Astrocyte (in vitro differentiated cells and primary cell): ENCODE measurements at places on chromosomes 2 and 18. TPM values are rescaled to one million over a fixed set of nuclear protein-coding genes. Genes with fewer than 3 reads are reported as not detected.

GRCh38 chr2:118134650-118135049, 46.4 kb downstream of the INSIG2 start:
- H3K36me3 ChIP-seq: no peaks in the 10 kb centered on the region
- no peak overlapping the region for H3K27ac ChIP-seq
- no peaks in the 10 kb centered on the region for H3K4me1 ChIP-seq
- DNase-seq: no peak
- H3K4me3 ChIP-seq: no peak overlapping the region

DNA sequence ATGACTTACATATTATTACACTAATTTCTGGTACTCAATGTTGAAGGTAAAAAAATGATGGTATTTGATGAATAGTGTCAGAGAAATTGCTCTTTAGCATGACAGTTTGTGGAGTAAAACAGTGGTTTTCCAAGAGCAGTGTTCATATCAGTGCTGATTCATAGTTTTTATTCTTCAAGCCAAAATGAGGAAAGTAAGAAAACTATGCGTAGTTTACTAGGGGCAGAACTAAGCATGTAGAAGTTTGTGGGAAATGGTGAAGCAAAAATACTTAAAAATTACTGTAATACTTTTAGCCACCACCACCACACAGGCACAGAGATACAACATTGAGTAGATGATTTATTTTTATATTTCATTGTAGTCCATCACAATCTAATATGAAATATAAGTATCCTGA, 137.3 kb downstream of the ZNF804A start:
- peak; percentile 40 for DNase-seq
- H3K4me1 ChIP-seq: no peaks in the 10 kb centered on the region

- DNase-seq: no peak
- peak overlapping the region; percentile 73 for H3K4me3 ChIP-seq
- no peak overlapping the region for H3K27ac ChIP-seq
These were observed 882 bp downstream of the PLA2R1 start for GRCh38 chr2:160061533-160061932.

Gene FMNL2
- 29.1 and 34.3 TPM in 2 replicates for total RNA-seq

DNA sequence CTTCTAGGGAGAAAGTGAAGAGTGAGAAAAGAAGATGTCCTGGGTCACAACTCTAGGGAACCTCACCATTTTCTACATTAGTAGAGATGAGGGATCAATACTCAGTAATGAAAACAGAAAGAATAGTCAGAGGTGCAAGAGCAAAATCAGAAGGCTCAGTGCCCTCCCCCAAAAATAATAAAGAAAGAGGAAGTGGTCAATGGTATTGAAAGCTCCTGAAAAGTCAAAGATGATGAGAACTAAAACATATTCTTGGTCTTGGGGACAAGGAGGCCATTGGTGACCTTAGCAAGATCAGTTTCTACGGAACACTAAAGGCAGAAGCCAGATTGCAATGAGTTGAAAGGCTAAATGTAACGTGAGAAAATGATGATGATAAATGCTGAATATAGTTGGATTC, 24.5 kb upstream of the MYO1B start:
- H3K27me3 ChIP-seq: no peaks in the 10 kb centered on the region
- H3K36me3 ChIP-seq: no peaks in the 10 kb centered on the region
- peaks cover 16% of the 10 kb centered on the region for H3K4me1 ChIP-seq
- no peak overlapping the region for H3K4me3 ChIP-seq

DNA sequence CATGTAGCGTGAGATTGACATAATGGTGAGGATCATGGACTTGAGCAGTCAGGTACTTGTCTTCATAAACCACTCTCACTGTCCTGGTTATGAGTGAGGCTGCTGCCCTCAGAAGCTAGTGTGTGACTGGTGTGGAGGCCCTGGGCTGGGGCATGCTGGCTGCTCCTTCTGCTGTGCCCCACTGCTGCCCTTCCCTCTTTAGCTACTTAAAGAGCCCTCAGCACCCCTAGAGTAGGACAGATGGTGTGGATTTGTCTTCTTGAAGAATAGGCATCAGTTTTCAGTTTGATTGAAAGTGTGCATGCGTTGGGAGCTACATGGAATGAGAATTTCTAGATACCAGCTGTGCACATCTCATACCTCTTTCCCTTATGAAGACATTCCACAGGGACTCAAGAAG, 15.4 kb downstream of the CPLX4 start:
- no peak for DNase-seq
- no peak overlapping the region for H3K27ac ChIP-seq
- H3K36me3 ChIP-seq: no peaks in the 10 kb centered on the region
- H3K4me3 ChIP-seq: no peak overlapping the region
- H3K27me3 ChIP-seq: peaks cover 41% of the 10 kb centered on the region
